ENCODE measurements at places on chromosomes 6 and 20.

DNA sequence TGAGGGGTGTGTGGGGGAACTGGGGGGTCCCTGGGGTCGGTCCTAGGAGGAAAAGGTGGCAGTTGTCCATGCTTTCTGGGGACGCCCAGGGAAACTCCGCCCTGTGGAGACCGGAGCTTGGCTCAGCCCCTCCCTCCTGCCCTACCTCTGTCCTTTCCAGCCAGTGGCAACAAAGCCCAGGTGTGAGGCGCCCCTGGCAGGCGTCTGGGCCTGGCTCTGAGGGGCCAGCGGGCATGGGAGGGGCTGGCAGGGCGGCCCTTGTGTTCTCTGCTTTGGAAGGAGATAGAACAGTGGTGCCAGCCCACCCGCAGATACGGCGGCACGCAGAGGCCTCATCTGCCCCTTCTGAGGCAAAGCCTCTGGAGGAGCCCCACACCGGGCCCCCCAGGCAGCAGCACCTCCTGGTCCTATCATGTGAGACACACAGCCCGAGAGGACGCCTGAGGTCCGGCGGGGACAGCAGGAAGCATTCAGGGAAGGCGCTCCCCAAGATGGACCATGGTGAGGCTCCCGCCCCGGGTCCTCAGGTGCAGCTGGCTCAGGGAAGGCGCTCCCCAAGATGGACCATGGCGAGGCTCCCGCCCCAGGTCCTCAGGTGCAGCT is 47.9 kb downstream of the YTHDF1 start:
- DNase-seq: no peak

- no peak for DNase-seq
These were observed 639 bp upstream of the RCAN2 start for GRCh38 chr6:46491628-46492547.

DNA sequence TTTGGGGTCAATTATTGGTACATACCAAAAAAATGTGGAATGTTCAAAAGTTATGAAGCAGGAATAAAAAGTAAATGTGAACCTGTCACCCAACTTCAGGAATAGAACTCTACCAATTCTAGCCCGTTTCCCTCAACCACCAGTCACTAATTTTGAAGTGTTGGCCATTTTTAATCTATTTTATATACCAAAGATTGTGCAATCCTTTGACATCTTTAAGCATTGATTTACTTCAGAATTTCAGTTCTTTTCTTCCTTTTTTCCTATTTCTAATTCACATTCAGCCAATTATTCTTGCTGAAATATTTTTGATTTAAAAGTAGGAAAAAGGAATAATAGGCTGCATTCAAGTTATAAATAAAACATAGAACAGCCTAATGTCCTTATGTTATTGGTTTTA is 46.9 kb upstream of the SMIM28 start:
- no peak for DNase-seq

GRCh38 chr6:121573481-121573880 is 138.0 kb downstream of the GJA1 start:
- no peak for DNase-seq

GRCh38 chr6:88251301-88251700 is 85.2 kb upstream of the CNR1 start:
- no peak for DNase-seq

DNA sequence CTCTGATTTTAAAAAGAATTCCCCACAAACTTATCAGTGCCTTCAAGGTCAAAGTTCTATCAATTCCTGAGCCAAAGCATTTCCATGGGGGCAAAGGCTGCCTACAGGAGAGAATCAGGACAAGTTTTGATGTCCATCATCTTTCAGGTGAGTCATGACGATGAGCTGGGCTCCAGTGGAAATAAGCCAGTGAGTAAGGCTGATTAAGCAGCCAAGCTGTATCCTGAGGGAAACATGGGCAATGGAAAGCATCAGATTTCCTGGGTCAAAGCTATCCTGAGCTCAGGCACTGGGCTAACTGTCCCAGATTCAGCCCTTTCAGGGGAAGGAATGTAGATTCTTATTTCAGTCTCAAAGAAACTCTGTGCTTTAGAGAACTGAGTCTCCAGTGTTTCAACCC is 377.4 kb downstream of the CD109 start:
- no peak for DNase-seq

DNA sequence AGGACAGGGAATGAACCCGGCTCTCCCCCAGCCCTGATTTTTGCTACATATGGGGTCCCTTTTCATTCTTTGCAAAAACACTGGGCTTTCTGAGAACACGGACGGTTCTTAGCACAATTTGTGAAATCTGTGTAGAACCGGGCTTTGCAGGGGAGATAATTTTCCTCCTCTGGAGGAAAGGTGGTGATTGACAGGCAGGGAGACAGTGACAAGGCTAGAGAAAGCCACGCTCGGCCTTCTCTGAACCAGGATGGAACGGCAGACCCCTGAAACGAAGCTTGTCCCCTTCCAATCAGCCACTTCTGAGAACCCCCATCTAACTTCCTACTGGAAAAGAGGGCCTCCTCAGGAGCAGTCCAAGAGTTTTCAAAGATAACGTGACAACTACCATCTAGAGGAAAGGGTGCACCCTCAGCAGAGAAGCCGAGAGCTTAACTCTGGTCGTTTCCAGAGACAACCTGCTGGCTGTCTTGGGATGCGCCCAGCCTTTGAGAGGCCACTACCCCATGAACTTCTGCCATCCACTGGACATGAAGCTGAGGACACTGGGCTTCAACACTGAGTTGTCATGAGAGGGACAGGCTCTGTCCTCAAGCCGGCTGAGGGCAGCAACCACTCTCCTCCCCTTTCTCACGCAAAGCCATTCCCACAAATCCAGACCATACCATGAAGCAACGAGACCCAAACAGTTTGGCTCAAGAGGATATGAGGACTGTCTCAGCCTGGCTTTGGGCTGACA is 28.8 kb upstream of the ZBP1 start:
- DNase-seq: no peak

DNA sequence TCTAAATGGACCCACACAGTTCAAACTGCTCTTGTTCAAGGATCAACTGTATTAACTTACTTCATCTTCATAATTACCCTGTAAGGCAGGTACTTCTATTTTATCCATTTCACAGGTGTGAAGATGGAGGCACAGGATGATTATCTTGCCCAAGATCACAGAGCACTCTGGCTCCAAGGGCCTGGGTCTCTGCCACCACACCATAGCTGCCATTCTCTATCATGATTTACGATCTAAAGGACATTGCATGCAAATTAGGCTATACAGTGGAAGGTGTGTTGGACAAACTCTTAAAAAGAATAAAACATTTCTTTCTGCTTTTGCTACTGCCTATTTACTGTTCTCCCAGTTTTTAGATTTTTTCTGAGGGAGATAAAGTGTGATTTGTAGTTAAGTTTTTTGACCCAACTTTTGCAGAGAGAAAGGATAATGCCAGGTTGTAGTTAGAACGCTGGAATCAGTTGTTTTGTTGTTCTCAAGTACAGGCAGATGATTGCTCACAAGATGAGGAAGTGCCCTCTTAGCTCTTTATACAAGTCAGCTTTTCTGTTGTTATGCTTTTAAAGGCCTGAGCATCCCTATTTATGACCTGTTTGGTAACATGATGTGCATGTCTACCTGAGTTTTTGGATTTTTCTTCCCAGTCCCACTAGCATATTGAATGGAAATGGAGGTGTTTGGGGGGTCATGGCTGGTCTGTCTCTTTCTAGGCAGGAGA is 247.9 kb downstream of the ZFAND3 start:
- DNase-seq: no peak
